ENCODE measurements at places on chromosomes 2 and 18.
A peak's percentile ranks its signal among the peaks of the same experiment; 100 is the strongest.

DNA sequence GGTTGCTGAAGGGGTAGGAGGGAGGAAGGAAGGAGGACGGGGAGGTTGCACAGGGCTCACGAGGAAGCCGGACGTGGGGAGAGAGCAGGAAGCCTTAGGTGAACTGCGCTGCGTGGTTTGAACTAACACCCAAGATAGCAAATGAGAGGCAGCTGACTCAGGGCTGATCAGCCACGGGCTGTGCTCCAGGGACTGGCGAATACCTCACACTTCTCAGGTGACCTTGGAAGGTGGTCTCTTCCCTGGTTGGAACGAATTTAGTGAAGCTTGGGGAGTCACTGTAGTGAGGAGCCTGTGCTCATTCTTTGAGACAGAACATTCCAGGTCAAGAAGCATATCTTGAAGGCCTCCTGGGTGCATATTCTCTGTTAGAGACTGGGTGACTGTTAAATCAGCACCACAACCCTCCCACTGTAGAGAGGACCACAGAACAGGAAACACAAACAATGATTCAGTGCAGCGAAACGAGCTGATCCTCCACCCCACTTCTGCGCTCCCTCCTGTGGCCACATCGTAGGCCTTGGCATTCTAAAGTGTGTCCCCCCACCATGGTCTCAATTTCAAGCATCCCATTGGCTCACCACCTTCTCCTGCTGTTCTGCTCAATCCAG is 33.8 kb downstream of the TOGARAM2 start:
- peak; percentile 61 for DNase-seq

DNA sequence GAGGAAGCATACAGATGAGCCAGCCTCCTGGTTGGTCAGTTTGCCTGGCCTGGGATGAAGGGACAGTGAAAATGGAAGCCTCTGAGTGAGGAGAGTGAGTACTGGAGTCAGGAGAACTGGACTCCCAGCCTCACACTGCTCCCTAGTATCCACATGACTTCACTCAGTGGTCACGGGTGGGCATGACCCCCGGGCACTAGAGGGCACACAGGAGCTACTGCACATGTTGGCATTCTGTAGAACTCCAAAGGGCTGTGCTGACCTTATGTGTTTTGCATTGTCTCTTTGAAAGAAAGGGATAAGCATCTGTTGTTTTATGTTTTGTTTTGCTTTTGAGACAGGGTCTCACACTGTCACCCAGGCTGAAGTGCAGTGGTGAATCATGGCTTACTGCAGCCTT is 23.7 kb downstream of the NCAPH start:
- peak; percentile 15 for DNase-seq

GRCh38 chr18:43581936-43582519 is 304.7 kb upstream of the SYT4 start:
- DNase-seq, result no peak

- no peak for DNase-seq
These were observed 365.7 kb upstream of the FANCL start for GRCh38 chr2:58606799-58607198.

- DNase-seq, result no peak
These were observed 651.1 kb downstream of the TDRD15 start for GRCh38 chr2:21774691-21775368.

DNA sequence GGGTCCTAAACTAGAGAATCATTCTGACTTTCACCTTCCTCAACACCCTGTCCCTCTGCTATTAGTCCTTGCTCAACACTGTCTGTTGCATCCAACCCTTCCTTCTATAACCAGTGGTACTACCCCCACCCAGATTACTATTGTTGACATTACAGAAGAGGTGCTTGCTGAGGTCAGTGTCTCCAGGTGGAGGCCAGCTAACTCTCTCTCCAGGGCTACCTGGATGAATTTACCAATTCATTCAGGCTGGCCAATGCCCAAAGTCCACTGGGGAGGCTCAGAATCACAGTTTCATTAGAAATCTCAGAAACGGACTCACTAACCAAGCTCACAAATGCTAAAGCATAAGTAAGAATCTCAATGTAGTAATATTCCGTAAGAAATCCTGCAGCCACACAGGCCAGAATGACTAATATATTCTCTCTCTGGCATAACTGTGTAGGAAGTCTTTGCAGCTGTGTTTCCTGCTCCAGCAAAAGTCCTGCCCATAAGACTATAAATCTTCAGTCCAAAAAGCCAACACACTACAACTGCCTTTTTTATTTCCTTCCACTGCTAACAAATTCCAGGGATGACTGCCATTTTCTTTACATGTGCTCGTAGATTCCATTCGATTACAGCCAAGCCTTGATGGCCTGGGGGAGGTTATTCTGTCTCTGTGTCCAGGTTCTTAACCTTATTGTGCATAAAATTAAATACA is 10.0 kb upstream of the TTR start:
- no peak for DNase-seq

- DNase-seq, result no peak
These were observed 24.3 kb downstream of the TMEM247 start for GRCh38 chr2:46503686-46504085.

- DNase-seq, result no peak
These were observed 213.4 kb downstream of the RND3 start for GRCh38 chr2:150274108-150274507.

- no peak for DNase-seq
These were observed 76.0 kb downstream of the EPC2 start for GRCh38 chr2:148720501-148721001.

- peak; percentile 34 for DNase-seq
These were observed 219.4 kb downstream of the LDLRAD4 start for GRCh38 chr18:13437796-13438506.

DNA sequence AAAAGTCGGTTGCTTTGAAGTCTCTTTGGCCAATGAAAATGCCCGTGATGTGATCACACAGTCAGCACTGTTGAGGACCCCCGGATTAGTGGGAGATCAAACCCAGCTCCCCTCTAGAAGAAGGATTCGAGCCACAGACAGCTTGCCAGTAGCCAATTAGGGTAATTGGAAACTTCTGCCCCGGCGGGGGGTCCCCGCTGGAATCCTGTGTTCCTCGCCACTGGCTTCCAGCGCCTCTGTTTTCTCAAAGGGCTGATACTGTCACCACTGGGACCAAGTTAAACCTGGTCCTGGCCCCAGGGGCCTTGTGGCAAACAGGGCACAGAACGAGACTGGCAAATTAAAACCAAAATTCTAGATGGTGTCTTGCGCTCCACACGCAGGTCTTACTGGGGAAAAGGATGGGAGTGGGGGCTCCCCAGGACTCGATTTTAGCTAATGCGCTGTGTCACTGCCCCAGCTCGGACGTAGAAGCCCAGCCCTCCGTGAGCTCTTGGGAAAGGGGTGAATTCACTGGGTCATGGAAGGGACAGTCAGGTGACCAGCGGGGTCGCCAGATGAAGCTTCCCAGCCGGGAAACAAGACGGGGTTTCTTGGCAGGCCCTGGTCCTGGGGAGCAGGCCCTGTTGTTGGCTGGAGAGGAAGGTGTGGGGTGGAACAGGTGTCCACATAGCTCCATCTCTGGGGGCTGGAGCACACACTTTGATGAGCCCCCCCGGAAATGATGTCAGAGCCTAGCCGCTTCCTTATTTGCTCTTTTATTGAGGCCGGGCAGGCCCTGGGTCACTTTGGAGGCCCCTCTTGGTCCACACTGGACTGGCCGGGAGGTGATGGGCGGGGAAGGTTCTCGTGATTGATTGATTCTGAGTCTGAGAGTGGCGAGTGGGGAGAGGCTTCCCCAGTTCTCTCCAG is 90.2 kb downstream of the SMAD7 start:
- no peak for DNase-seq

GRCh38 chr2:235728800-235729556 is 235.1 kb downstream of the AGAP1 start:
- DNase-seq, result no peak

DNA sequence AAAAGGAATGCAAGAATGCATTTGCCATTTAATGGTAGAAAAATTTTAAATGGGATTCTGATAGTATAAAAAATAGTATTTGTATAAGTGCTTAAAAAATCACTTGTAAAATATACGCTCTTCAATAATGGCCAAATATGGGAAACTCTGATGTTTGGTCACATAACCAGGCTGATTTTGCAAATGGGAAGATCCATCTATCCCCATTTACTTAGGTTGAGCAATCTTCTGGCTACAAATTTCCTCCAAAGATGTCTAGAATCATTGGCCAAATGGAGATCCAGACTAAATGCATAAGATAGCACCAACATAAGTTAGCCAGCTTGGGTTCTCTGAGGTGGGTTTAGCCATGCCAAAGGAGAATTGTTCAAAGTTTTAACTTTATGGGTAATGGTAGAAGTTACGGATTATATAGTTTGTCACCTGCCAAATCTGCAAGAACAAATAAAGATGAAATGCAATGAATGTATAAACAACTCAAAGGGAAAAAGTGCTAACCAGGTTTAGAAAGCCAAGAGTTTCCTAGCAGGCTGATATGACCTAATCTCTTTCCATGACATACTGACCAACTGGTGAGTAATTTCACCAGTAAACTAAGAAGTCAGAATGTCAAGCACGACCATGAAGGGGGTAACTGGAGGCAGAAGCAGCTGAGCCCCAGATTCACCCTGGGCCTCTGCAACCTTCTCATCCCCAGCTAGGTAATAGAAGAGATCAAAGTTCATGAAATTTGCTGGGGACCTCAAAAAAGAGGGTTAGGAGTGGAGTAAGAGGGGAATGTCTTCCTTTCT is 10.0 kb downstream of the RHOB start:
- DNase-seq, result no peak

DNA sequence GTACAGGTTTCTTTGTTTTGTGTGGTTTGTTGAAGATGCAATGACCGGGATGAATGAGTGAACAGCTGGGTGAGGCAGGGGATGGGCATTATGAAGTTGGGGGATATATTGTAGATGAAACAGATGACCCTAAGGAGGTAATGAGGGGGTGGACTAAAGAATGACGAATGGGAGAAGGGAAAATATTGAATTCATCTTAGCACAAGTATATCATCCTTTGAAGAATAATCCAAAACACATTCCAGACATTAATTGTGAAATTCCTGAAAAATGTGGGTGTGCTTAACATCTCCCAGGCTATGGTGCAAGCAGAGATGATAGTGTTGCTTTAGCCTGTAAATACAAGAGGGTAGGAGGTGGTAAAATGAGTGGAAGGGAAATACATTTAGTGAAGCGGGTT is 5.8 kb downstream of the CRIM1 start:
- no peak for DNase-seq

- no peak for DNase-seq
These were observed 17.9 kb downstream of the PIAS2 start for GRCh38 chr18:46899274-46899948.

- DNase-seq, result no peak
These were observed 28.5 kb downstream of the GALNT1 start for GRCh38 chr18:35610089-35610488.

DNA sequence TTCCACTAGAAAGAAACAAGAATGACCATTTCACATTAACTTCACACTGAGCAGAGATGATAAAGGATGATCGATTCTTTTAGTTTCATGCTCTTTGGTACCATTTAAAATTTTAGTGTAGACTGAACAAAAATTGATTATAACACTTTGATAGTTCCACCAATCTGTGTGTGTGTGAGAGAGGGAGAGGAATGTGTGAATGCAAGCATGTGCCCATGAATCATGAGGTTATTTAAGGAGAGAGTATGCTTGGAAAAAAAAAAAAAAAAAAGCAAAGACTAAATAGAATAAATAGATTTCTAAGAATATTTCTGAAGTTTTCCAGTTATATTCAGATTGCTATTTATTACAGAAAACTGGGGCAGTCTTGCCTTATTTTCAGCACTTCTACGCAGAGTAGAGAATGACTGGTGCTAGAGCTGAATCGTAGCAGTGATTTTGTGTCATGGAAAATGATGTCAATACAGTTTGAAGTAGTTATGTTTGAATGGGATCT is 900.8 kb downstream of the SLC4A3 start:
- no peak for DNase-seq

GRCh38 chr18:42901161-42901560 is 214.3 kb downstream of the RIT2 start:
- DNase-seq, result no peak

DNA sequence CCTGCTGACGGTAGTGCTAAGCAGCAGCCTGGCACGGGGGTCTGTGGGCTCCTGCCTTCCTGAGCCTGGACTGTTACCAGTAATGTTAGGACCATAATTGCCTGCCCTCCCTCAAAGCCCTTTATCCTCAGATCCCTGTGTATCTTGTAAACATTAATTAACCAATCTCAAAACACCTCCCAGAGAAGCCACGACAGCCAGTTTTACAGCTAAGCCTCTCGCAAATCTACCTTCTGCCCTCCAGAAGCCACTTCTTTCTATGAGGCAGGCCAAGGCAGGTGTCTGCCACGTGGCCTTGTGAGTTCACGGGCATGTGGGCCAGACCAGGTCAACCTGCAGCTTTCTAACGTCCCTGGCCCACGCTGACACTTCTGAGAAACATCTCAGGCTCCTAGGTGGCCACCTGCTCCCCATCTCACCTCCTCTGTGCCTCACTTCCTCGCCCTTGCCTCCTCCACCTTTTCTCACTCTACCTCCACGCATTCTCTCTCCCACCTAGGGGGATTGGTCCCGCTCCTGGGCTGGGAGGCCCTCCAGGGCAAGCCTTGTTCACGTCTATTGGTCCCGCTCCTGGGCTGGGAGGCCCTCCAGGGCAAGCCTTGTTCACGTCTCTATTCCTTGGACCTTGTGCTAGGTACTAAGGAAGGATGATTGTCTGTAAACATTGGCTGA is 64.3 kb downstream of the EDAR start:
- DNase-seq, result no peak

DNA sequence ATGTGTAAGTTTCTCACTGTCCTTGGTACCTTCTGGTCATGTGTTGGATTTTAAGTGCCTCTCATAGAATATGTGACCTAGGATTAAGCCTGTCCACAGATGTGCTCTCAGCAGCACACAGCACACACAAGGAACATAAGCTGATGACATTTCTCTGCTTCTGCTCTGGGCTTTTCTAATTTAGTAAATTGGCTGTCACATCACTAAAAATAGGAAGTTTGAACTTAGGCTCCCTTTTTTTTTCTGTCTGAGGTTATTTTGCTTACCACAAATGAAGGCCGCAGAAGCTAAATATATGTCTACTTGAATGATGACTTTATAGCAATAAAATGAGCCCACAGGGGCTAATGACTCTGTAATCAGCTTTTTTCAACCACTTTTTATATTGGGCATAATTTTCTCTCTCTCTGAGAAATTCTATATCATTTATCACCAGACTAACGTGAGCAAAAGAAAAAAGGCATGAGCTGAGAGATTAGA is 150.2 kb upstream of the KLHL14 start:
- DNase-seq, result no peak

GRCh38 chr2:106165029-106165428 is 29.1 kb downstream of the UXS1 start:
- DNase-seq, result no peak

DNA sequence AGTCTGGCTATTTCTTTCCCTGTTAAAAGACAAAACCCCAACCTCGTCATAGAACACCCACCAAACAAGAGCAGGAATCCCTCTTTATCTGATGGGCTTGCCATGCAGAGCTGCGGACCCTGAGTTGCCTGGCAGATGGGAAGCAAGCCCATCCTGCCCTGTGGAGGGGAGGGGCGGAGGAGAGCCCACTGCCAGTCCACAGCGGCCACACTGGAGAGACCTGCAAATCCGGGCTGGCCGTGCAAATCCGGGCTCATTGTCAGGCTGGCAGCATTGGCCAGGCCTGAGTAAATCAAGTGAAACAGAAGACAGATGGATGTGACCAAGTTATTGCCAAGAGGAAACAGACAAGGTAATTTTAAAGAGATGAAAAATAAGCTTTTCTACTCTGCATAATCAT is 22.0 kb downstream of the MYL12B start:
- no peak for DNase-seq
